Muscle of back (tissue), 13 donors: ENCODE measurements at places on chromosomes 16 and 17.
A peak's percentile ranks its signal among the peaks of the same experiment; 100 is the strongest.

DNA sequence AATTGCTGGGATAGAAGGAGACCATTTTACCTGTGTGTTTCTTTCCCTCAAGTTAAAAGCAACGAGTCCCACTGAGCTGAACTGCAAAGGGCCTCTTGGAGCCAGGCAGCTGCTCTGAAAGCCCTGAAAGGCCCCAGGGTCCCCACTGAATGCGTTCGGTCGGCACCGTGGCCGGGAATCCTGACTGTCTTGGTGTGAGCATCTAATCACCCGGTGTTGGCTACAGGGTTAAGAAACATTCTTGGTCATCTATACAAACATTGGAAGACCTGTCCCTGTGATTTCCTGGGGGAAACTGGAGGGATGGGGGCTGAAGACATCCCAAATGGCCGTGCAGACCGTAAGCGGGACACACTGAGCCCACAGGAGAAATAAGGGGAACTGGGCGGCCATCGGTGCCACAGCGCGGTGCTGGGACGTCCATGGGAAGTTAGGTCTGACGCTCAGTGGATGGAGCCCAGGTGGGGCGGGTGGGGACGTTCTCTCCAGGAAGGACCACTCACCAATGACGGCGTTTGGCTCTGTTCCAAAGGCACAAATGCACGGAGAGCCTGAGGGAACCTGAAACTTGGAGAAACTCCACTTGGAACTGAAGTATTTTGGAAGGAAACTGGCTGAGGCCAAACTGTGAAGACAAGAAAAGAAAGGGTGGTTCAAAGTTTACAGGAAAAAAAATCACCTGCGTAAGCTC is 32.1 kb downstream of the WDR45B start:
- no peak for DNase-seq

DNA sequence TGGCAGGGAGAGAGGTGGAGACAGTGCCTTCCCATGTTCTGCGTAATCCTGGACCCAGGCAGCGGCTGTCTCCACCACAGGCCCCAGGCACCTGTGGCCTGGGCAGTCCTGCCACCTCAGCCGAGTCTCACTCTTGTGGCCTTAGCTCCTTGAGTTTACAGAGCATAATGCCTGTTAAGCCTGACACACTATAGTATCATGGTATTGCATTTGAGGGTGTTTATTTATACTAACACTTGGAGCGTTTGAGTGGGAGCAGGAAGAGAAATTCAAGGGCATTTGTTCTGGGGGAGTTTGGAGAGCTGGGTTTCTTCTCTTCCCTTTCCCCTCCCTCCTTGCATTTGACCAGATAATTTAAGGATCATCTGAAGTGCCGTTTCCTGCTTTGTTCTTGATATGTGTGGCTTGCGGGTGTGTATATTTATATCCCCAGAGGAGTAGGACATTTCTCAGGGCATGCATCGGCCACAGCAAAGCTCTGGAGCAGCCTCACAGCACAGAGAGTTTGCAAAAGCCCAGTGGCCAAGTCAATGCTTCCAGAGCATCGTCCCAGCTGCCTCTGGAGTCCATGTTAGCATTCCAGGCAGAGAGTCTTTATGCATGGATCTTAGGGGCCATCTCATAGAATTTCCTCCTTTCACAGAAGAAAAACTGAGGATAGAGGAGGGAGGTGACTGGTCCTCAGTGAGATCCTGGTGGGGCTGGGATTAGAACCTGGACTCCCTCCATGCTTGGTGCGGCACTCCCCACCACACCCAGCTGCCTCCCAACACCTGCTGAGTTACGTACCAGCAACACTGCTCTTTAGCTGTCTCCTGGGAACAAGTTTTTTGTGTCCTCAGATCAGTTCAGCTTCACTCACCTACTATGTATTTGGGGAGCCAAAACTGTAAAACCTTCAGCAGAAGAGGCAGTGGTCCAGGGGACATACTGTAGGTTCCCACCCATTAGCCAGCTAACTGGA is 222.8 kb downstream of the CCDC182 start:
- no peak for DNase-seq

DNA sequence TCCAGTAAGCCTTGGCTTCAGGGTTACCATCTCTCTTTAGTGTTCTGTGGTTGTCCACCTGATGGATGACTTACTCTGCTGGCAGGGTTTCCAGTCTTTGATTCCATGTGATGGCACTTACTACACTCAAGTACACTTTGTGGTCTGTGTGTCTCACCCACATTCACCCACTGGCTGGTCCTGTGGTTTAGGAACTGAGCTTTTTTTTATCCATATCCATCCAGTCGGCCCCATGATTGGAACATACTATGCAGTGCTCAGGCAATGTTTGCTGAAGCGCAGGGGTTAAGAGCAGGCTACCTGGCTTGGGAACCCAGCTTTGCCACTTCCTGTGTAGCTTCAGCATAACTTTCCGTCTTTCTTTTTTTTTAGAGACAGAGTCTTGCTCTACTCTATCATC is 2.8 kb upstream of the FUS start:
- DNase-seq = no peak

GRCh38 chr16:7408700-7409365 is 76.2 kb downstream of the RBFOX1 start:
- DNase-seq = no peak

DNA sequence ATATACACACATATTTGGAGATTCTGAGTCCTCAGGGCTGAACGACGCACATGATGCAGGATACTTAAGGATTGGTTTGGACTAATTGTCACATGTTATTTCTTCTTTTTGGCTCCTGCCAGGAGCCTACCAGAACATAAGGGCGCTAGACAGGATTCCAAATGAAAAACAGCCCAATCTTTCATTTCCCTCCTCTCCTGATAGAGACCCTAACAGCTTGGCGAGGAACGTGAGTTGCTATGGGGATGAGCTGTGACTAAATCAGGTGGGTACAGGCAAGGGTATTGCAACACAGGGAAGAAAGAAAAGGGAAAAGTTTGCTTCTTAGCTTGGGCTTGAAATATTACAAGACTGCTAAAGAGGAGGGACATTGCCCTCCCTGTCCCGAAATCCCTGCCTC is 109.9 kb downstream of the AIPL1 start:
- DNase-seq = no peak

- peak; percentile 88 for DNase-seq
Observed at GRCh38 chr16:57863434-57864160, 61.3 kb upstream of the KIFC3 start.

- DNase-seq = peak; percentile 62
Observed at GRCh38 chr17:81036197-81036941, 1.4 kb downstream of the BAIAP2 start.

- no peak for DNase-seq
Observed at GRCh38 chr17:48213797-48214196, 106.2 kb downstream of the SNX11 start.

DNA sequence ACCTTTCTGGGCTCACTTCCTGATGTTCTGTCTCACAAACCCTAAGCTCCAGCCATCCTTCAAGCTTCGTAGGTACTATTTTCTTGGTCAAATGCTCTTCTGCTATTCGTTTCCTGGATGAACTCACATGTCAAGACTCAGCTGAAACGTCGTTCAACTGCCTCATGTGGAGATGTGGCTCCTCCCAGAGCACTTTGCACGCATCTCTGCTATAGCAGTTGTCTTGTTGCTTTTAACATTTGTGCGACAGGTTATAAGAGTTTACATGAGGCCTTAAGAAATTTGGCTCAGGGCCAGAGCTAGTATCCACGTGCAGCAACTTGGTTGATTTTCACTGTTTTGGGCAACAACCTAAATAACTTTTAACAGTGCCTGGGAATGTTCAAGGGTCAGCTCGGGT is 2.8 kb upstream of the KRT40 start:
- DNase-seq = no peak

GRCh38 chr16:84065536-84066132 is 23.0 kb upstream of the SLC38A8 start:
- peak; percentile 20 for DNase-seq
